ENCODE measurements at places on chromosomes 2 and 18. TPM values are rescaled to one million over a fixed set of nuclear protein-coding genes. Genes with fewer than 3 reads are reported as not detected.

Gene AKAIN1
- total RNA-seq = not detected

Gene ITGB6
- 2.3 TPM for total RNA-seq

Gene PRADC1
- 32.4 TPM for total RNA-seq

Gene NEB
- 2.2 TPM for total RNA-seq

Gene FSHR
- not detected for total RNA-seq

Gene ATOH8
- 2.7 TPM for total RNA-seq

Gene EMILIN2
- 9.3 TPM for total RNA-seq

Gene RPRM
- not detected for total RNA-seq

Gene MERTK
- 3.1 TPM for total RNA-seq

Gene TUBA3E
- not detected for total RNA-seq

Gene ELOA2
- total RNA-seq = not detected

Gene REG3G
- total RNA-seq = not detected

Gene SUPT7L
- total RNA-seq = 30.7 TPM

Gene NBAS
- 66.5 TPM for total RNA-seq

Gene FABP1
- not detected for total RNA-seq

Gene COL4A3
- total RNA-seq = 1.2 TPM

Gene CTDP1
- total RNA-seq = 21.0 TPM

Gene FAM124B
- not detected for total RNA-seq

Gene DCDC2C
- not detected for total RNA-seq

Gene LIMS4
- 3.3 TPM for total RNA-seq

Gene ALPP
- not detected for total RNA-seq

Gene MARCHF4
- 1.4 TPM for total RNA-seq

Gene CLIP4
- total RNA-seq = 27.7 TPM

Gene EIF2AK3
- 18.5 TPM for total RNA-seq

Gene ERBB4
- 1.3 TPM for total RNA-seq

Gene KCNG2
- total RNA-seq = not detected

Gene C2orf72
- total RNA-seq = 1.3 TPM

Gene PLA2R1
- 47.7 TPM for total RNA-seq

Gene ALK
- not detected for total RNA-seq

Gene IL1R2
- total RNA-seq = not detected

Gene CPLX4
- total RNA-seq = not detected

Gene ARHGAP28
- 17.9 TPM for total RNA-seq

Gene CCDC74A
- total RNA-seq = 3.0 TPM

Gene CXCR1
- total RNA-seq = not detected

Gene RBM44
- 0.50 TPM for total RNA-seq

Gene SPATA3
- not detected for total RNA-seq

Gene EN1
- not detected for total RNA-seq

Gene IL1A
- not detected for total RNA-seq

Gene SRD5A2
- not detected for total RNA-seq

Gene TUBB8B
- not detected for total RNA-seq

Gene SELENOI
- 17.2 TPM for total RNA-seq
